ENCODE measurements at places on chromosomes 1 and 21.

DNA sequence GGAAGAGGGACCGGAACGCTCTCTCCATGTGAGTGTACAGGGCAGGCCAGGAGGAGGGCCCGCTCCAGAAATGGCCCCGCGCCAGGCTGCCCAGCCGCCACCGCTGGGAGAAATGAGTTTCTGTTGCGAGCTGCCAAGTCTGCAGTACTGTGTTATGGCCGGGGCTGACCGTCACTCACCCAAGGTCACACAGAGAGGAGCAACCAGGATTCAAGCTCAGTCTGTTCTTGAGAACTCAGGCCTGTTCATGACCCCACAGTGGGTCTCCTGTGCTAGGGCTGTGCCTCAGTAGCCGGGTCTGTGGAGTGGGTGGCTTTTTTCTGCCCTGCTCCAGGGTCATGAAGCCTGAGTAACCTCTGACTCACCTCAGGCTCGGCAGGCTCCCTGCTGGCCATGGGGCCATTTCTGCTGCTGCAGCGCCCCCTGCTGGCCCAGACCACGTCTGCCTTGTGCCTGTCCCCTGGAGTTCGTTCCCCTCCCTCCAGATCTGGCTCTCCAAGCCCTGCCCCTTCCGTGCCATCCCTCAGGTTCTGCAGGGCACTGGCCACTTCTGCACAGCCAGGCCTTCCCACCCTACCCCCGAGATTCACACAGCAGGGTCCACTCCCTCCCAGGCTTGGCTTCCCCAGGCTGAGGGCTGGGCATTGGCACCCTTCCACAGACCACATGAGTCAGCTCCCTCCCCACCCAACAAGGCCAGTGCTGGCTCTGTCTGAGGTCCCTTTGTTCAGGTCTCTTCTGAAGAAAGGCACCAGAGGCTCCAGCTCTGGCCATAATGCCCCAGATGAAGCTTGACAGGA lies 51.8 kb downstream of the EDN2 start:
- peak; percentile 71 for DNase-seq

GRCh38 chr1:100249155-100249536 lies 488 bp downstream of the DBT start:
- no peak for DNase-seq

- DNase-seq = no peak
Measured at GRCh38 chr21:31342348-31342747, 1.7 kb downstream of the TIAM1 start.

DNA sequence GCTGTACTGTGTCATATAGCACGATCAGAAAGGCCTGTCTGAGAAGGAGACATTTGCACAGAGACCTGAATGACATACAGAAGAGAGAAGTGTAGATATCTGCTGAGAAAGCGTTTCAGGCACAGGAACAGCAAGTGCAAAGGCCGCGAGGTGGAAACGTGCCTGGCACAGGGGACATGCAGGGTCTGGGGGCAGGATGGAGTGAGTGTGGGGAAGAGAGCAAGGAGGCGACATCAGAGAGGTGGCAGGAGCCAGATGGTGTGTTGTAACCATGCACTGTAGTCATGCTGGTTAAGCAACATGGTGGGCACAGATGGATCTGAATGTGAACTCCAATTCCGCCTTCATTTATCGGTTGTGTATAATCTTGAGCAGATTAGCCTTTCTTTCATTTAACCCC lies 13.0 kb downstream of the KRTCAP2 start:
- DNase-seq = no peak

GRCh38 chr1:239307886-239308285 lies 78.5 kb upstream of the CHRM3 start:
- DNase-seq = no peak

DNA sequence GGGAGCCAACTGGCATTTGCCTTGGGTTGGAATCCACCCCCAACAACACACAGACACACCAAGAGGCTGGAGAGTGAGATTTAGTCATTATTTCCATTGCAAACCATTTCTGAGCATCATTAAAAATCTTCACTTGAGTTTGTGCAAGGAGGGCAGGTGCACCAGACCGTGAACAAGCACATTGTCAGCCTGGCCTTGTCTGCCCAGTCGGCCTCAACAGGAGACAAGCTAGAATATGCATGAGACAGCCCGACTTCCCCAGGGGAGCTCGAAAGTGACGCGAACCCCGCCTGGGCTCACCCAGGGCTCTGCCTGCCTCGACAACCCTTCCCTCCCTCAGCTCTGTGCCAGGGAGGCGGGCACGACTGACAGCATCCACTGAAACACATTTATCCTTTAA lies 15.4 kb upstream of the GUCA2B start:
- DNase-seq = no peak

DNA sequence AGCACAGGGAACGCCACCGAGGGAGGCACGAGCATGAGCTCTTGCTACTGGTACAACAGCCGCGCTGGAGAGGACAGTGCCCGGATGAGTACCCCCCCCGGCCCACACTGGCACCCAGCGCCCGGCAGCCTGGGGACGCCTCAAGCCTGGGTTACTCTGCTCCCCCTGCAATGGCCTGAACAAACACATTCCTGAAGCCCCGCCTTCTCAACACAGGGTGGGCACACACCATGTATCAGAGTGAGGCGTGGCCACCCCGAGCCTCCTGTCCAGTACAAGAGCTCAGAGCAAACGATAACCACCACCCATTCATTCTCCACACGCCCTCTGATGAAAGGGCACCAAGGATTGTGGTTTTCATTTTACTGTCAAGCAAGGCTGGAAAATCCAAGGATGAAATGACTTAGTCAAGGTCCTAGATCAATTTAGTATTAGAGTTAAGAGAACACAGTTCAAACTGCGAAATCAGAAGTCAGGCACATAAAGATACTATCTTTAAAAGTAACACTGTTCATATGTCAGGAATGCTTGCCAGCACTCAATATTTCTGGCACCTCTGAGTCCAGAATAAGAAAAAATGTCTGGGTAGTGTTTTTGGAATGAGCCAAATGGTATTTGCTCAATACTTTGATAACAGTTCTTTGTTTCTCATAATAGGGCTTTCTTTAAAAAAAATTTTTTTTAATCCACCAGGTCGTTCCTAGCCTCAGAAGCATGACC lies 22.0 kb downstream of the UBE2G2 start:
- no peak for DNase-seq

DNA sequence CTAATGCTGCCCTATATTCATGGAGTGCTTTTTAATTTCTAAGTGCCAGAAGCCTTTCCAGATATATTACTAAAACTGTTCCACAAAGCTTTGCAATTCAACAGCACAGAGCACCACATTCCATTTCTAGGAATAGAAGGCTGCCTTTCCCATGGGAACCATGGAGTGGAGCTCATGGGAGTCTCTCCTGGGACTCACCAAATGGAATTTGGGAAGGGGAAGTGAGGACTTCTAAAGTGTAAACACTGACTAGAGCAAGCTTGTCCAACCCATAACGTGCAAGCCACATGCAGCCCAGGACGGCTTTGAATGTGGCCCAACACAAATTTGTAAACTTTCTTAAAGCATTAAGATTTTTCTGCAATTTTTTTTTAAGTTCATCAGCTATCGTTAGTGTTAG lies 190.4 kb upstream of the TNR start:
- no peak for DNase-seq

DNA sequence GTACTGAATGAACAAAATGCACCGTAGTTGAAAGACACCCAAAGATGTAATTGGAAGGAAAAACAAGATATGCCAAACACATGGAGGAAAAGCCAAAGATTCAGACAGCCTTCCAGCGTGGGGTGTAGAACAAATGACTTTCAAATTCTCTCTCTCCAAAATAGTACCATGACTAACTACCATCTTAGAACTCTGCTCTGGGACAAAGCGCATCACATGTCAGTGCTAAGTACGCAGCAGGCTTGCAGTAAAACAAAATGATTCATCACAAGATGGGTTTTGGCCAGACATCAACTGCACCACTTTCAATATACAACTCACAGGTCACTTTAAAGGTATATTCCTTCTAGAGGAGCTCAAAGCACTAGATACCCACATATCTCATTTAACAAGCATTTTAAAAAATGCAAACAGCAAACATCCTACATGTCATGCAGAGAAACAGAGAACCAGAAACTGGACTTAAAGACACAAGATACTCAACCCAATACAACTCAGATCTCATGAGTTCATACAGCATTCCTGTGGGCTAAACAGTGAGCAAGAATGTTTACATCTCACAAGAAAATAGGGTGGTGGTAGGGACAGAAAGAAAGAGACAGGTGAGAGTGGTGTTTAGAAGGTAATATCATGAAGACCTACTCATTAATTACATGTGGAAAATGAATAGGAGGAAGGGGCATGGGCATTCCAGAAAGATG lies 75.7 kb downstream of the BCAR3 start:
- no peak for DNase-seq

DNA sequence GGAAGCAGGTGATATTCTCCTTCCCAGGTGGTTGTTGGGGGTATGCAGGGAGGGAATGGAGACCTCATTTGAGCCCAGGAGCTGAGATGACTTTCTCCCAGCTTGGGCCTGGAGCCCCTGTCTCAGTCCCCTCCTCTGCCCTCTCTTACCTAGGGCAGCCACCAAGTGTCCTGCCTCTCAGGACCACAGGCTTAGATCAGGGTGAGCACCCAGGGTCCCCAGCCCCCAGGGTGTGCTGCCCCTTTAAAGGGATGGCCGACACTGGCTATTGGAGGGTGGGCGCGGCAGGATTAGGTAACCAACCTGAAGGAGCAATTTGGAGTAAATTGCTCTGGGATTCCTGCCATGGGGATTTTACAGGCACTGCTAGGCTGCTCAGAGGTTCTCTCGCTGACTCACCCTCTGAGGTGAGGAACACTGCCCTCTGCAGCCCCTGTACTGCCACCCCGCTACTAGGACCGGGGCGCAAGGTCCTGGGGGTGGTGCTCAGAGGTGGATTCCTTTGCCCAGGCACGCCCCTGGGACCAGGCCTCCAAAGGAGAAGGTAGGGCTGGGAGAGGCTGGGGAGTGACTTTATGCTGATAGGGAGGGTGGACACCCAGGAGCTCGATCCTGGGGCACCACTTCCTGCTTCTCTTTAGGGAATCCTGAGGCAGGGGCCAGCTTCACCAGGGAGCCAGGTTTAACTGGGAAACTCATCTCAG lies 1.5 kb downstream of the RPS6KA1 start:
- no peak for DNase-seq

DNA sequence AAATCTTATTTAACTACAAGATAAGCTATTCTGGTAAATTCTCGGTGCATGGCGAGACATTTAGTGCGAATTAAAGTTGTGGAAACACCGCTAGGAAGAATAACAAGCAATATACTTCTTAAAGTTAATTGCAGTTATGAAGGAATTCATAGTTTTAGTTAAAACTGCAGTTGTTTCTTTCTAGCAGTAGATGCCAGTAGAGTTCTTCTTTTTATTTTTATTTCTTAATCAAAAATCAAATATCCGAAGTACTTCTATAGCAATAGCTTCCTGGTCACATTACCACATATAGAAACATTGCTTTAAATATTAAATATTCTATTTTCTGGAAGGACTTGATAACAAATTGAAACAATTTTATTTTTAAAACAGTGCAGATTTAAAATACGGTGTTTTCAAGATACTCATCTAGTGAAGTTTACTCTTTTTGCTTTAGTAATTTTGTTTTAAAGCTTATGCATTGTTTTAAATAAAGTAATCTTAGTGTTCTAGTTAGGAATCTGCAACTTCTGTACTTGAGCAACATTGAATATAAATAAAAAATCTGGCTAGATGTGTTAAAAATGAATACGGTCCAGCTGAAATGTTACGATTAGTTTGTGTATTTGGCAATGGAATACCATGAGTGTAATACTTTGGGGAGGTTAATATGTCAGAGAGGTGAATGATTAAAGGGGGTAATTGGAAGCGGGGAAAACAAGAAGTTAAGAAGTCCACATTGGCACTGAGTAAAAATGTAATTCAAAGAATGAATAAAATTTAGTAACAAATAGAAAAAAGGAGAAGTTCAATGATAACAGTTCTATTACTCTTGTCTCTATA lies 2.7 kb upstream of the PRKACB start:
- DNase-seq = no peak

- DNase-seq = no peak
Measured at GRCh38 chr1:245583575-245584330, 429.0 kb downstream of the KIF26B start.

DNA sequence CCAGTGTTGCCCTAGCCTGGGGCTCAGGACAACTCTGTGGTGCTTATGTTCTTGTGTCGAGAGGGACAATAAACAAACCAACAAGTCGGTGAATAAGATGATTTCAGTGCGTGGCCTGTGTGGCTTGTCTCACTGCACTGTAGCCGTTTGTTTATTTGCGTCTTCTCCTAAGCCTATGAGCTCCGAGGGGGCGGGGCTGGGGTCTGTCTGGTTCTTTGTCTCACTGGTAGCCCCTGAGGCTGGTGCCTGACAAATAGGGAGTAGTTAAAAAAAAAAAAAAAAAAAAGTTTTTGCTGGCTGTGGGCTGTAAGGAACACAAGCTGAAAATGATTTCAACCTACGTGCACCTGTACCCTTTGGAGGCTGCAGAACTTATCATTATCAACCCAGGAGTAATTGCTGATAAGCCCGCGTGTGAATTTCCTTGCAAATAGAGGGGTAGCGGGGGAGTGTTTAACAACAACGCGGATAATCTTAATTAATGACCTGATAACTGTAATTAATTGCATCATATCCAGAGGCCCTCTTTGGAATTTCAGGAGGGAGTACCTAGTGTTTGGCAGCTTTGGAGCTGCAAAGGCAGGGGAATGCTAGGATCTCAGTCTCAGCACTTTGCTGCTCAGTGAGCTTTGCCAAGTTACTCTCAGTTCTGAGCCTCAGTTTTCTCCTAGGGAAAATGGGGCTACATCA lies 925 bp upstream of the ARHGEF10L start:
- DNase-seq = no peak

DNA sequence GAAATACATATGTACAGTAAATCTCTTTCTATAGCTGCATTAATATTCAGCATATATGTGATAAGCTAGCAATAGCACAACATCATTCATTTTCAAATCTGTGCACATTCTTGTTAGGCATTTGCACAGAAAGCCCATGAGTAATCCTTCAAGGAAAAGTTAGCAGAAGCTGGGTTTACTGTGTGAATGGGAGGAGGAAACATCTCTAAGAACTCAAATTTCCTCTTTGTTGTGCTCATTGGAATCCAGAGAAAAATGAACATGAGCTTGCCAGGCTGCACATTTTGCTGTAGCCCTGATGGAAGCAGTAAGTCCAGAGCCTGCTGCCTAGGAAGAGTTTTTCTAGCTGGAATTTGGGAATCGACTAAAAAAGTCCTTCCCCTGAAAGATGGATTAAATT lies 214.2 kb upstream of the FOXD3 start:
- no peak for DNase-seq

- no peak for DNase-seq
Measured at GRCh38 chr1:208280681-208281450, 36.7 kb upstream of the PLXNA2 start.

DNA sequence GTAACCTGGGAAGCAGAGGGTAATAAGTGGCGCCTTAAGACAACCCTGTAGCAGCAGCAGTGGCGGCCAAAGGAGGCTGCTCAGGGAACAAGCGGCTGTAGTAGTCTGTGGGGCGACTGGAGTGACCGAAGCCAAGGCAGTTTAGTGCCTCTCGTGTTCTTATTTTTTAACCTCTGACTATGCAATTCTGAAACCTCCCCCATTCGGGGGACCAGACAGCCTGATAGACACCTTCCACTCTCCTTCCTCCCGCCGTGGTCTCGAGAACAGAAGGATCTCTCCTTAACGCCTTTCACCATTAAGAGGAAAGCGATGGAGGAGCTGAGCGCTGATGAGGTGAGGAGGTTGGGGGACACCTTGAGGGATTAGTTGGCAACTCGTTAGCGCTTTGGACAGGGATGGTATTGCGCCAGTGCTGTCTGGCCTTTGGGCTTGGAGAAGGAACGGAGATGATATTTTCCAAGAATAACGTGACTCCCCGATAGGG lies 644 bp downstream of the UBE4B start:
- no peak for DNase-seq
